ENCODE measurements at places on chromosomes 5 and 9. TPM values are rescaled to one million over a fixed set of nuclear protein-coding genes. Genes with fewer than 3 reads are reported as not detected.

- DNase-seq = no peak
These were observed 491 bp upstream of the CTSL start for GRCh38 chr9:87725356-87725899.

GRCh38 chr5:347712-348284 lies 26.3 kb downstream of the AHRR start:
- no peak for DNase-seq

- no peak for DNase-seq
These were observed 2.0 kb downstream of the IRF1 start for GRCh38 chr5:132488590-132488989.

DNA sequence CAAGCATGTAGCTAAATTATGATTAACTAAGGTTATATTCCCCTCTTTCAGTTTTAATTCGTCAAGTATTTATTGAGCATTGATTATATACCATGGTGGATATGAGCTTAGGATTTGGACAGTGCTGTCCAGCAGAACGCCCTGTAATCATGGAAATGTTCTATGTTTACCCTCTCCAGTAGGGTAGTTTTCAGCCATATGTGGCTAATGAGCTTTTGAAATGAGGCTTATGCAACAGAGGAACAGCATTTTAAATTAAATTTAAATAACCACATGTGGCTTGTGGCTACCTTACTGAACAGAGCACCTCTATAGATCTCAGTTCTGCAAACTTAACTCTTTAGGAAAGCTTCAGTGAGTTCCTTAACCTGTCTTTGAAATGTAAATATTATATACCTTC lies 59.1 kb downstream of the JMY start:
- no peak for DNase-seq

DNA sequence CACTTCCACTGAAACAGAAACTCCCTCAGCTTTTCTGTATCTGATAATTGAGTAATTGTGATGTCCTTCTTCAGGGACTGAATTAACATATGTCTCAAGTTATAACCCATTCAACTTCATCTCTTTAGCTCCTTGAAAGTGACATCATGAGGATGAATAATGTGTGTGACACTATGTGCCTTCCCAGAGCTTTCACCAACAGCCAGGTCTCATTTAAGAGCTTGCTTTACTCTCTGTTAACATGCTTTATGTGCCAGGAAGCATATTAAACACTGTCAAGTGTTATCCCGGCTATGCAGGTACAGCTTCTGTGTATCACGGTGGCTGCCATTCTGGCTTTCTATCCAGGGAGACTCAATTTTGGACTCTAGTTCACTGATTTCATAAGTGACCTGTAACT lies 799.9 kb downstream of the CDH12 start:
- no peak for DNase-seq

GRCh38 chr5:6273090-6273735 lies 105.1 kb downstream of the MED10 start:
- no peak for DNase-seq

GRCh38 chr5:6003040-6003825 lies 375.1 kb downstream of the MED10 start:
- no peak for DNase-seq

DNA sequence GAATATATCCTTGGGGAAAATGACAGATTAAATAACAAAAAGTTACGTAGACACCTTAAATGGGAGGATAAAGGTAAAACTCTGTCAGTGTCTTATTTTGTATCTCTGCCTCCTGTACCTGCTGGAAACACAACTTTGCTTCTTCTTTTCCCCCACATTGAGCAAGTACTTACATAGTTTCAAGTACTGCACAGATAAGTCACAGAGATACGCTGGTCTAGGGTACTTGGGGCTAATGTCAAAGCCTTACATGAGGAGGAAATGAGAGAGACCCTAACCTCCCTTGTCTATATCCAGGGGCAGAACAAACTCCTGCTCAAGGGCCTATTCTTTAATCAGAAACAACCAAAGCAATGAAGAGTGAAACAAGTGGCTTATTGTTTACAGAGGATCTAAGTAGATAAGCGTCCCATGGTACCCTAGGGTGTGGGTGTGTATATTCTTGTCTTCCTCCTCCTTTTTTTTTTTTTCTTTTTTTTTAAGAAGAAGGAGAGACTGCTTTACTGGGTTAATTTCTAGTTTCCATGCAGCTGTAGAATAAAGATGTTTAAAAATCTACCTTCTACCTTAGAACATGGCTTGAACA lies 43.1 kb downstream of the ELL2 start:
- no peak for DNase-seq

DNA sequence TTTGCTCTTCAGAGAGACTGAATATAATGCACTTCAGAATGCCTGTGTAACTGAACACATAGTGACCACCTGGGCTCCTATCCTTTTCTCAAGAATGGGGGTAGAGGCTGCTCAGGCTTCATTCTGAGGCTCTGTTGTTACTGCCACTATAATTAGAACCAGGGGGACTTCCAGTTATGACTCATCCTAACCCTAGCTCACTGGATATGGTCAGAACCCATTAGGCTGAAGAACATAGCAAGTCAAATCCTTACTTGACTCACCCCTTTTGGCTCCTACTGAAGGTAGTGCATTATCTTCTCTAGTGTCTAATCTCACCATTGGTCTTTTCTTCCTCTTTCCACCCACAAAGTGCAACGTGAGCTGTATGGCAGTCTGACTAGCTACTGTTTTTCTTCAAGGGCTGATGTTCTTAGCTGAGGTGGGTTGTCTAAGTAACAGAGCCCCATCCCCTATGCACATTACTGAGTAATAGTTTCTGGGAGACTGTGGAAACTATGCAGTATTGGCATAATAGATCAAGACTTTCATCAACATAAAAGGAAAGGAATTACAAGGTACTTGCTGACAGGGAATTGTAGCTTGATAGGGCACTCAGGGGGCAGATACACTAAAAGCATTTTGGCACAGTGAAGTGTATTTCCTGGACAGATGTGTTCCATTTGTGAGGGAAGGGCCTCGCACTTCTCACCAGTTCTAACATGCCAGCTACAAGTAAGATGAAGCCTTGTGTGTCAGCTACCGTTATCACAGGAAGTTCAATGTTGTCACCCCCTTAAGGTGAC lies 431.0 kb upstream of the MEF2C start:
- DNase-seq = no peak

DNA sequence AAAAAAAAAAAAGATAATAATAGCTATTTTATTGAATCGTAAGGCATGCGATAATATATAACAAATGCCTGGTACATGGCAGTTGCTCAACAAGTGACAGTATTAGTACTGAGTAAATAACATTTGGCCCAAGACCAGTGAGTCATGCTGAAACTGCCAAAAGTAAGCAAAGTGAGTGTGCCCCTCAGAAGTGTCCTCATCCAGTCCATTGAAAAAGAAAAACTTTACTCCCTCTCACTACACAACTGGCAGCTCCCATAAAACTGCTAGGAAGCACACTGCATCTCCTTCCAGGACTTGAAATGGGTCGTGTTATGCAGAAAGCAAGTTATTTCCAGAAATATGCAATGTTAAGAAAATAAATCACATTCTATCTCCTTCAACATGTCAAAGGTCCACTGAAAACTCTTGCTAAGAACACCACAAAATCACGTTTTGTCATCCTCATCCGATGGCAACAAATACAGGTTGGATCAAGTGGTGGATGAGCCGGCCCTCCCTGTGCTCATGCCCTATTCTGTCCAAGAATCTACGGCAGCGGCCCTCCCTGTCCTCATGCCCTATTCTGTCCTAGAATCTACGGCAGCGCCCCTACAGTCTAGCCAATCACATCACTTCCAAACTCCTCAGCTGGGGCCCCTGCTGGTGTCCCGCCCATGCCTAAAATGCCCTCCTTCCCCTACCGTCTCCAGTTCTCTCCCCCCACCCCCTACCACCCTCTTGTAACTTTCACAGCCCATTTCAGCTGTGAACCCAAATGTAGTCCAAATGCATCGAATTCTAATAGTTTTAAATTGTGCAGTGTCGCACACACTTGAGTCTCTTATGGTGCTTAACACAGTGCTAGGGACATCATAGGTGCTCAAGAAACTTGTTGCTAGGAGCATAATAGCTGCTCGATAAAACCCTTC lies 12.5 kb downstream of the PTCH1 start:
- no peak for DNase-seq

The IFNA2 gene
- not detected for total RNA-seq

The C7 gene
- total RNA-seq = 21.0 TPM

The MAST4 gene
- 49.0 TPM for total RNA-seq

The ERCC6L2 gene
- total RNA-seq = 25.8 TPM

The PTRH1 gene
- 56.2 TPM for total RNA-seq

All from lower leg skin (tissue), 4 donors.